Fibroblast of lung (primary cell): ENCODE measurements at places on chromosomes 4 and X. TPM values are rescaled to one million over a fixed set of nuclear protein-coding genes. Genes with fewer than 3 reads are reported as not detected.

Gene AWAT2
- not detected in 2 replicates for total RNA-seq

Gene HSFX4
- total RNA-seq = not detected in 2 replicates

Gene DMRTC1
- not detected in 2 replicates for total RNA-seq

Gene SSX4
- not detected in 2 replicates for total RNA-seq

Gene PF4V1
- total RNA-seq = not detected in 2 replicates

Gene ZAR1
- not detected in 2 replicates for total RNA-seq

Gene CFAP99
- total RNA-seq = under 0.01 TPM in 1 of 2 replicates, not detected in the other

Gene ZCCHC18
- 0.66 and 1.3 TPM in 2 replicates for total RNA-seq

Gene APLN
- total RNA-seq = 0.17 and 3.6 TPM in 2 replicates

Gene OTUD5
- 23.6 and 33.0 TPM in 2 replicates for total RNA-seq

Gene ARX
- not detected in 2 replicates for total RNA-seq

Gene PLCXD1
- total RNA-seq = 5.6 and 10.9 TPM in 2 replicates

Gene TRMT2B
- 10.3 and 14.2 TPM in 2 replicates for total RNA-seq

Gene PPEF1
- total RNA-seq = under 0.01 TPM in 2 replicates

Gene TBX22
- not detected in 2 replicates for total RNA-seq
